ENCODE measurements at places on chromosomes 6 and 20.

DNA sequence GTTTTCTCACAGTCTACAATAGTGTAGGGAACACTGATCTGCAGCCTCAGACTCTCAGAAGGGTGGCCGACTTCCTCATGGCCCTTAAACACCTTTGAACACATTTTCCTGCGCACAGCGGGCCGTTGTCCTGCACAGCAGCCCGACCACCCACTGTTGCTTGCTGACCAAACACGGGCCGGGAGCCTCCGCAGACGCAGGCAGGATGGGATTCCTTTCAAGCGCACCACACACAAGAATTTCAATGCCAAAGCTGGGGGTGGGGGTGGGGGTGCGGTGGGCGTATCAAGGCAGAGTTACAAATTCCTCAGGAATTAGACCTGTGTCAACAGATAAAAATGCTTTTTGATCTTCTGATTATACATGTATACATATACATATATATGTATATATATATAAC lies 74.5 kb downstream of the HUS1B start:
- no peak for DNase-seq

DNA sequence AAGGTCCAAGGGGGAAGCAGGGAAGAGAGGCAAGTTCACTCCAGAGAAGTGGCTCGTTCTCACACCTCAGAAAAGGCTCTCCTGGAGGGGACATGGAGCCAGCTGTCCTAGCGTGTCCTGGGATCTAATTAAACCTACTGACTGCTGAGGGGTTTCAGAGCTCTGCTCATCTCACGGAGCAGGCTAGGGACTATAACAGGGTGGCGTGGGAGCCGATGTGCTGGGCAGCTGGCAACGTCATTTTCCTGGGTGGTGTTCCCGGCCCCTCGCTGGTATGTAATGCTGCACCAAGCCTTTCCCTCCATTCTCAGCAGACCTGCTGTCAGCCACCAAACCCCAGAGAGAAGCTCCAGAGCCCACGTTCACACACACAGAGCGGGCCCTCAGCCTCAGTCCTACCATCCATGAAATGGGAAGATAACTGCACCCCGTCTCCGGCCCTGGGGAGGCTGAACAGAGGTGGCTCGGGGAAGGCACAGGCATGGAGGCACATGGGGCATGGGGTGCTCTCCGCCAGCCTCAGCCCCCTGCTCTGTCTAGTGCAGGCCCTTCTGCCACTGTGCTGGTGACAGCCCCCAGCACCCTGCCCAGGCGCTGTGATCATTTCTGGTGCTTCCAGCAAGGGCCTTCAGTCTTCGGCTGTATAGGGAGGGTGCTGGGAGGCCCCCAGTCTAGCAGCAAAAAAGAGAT lies 1.9 kb downstream of the CST7 start:
- DNase-seq: no peak

DNA sequence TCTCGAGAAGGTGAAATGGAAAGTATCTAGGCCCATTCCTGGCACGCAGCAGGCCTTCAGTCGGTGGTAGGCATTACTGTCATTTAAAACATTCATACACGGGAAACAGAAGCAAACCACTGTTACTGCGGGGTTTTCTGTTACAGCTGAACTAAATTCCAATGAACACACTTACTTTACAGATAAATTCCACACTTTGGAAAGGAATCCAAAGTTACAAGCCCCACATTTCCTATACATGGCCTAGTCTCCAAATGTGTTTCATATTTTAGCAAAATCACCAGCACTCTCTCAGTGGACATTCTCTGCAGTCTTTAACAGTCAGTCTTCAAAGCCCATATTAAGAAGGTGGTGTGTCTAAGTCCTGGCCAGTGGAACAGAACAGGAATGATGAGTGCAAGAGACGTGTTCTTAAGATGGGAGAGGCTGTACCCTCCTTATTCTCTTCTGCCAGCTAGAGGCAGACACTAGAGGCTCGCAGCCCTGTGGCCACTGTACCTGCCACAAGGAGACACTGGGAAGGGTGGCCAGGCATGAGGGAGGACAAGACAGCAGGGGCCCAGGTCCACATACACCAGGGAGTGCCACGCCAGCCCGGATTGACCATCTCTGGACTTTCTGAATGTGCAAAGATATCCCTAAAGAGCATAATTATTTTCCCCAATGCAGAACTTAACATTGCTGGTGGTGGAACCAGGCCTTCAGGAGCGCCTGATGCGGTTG lies 76.4 kb downstream of the CDC5L start:
- no peak for DNase-seq

- DNase-seq: no peak
Measured at GRCh38 chr6:89862273-89862672, 32.0 kb upstream of the GJA10 start.

GRCh38 chr6:30007132-30007764 lies 53.8 kb upstream of the POLR1H start:
- peak; percentile 9 for DNase-seq

- DNase-seq: no peak
Measured at GRCh38 chr6:79431537-79431933, 105.7 kb downstream of the LCA5 start.

DNA sequence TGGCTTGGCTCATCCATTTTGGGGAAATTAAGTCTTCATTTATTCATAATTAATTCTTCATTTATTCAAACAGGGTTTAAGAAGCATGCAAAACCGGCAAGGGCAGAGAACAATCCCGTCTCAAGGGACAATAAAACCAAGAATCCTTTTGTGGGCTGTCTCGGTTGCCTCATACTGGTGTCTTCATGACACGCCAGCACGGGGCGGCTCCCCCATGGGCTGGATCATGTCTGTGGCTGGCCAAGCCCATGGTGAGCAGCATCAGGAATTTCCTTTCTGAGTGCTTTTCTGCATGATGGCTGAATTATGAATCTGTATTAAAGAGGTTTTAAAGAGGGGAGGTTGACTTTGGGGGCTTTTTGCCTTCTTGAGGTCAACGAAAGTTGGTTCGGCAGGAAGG lies 38.3 kb upstream of the DUSP22 start:
- DNase-seq: no peak

DNA sequence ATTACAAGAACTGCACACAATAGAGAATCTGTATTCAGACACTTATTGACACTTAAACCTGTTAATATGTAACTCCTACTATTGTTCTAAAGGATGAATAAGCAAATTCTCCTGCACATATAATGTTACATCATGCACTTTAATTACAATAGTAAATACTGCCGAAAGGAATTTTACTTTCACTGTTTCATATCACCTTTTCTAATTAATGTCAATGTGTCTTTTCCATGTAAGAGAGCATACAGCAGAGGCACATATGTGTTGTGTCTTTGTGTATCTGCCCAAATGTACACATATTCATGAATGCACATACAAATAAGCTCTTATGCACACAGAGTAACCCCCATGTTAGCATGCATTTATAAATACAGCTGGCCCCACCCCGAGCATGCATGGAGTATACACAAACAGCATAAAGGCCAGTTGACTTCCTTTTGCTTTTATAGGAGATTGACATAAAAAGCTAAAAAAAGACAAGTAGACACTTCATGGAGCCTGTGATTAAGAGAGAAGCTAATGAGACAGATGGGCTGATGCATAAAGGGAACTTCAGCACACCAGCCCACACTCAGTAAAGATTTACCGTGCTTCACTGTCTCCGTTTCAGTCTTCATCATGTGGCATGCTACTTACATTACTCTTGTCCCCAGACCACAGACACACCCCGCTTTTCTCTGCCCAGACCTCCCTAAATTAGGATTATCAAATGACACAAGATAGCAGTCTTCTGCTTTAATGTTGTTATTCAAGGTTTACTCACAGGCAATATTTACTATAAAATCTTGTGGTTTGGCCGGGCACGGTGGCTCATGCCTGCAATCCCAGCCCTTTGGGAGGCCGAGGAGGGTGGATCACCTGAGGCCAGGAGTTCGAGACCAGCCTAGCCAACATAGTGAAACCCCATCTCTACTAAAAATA lies 184.6 kb downstream of the ATXN1 start:
- DNase-seq: peak; percentile 6

DNA sequence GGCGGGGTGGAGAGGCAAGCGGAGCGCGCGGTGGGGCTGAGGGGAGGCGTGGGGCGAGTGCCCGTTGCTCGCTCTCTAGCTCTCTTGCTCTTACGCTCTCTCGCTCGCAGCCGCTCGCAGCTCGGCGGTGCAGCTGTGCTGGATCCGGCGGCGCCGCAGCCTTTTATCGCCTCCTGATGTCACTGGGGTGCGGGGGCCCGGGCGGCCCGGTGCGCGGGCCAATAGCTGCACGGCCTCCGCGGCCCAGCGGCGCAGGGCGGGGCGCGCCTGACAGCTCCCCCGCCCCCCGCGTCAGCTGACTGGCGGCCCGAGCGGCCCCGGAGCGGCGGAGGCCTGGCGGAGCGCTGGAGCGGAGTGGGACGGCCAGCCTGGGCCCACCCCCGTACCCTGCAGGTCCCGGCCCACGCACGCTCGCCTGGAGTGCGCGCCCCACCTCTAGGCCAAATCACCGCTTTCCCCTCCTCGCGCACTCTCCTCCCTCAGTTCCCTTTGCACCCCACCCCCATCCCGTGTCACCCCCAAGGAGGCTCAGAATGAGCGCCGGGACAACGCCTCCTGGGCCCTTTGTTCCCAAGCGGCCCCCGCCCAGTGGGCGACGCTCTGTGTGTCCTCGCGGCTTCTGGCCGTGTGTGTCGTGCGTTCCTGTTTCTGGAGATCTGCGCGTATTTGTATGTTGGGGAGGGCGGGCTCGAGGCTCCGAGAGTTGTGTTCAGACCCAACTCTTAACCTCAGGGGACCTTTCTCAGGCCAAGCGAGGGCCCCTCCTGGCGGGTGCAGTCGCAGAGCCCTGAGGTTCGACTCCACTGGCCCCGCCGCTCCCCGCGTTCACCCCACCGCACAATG lies at the start of gene MAFB:
Gene MAFB (minus strand): TSS at position 137 of the 843 bp plus-strand sequence. CDS start 386 bp downstream, outside the sequence.
- peak; percentile 17 for DNase-seq

DNA sequence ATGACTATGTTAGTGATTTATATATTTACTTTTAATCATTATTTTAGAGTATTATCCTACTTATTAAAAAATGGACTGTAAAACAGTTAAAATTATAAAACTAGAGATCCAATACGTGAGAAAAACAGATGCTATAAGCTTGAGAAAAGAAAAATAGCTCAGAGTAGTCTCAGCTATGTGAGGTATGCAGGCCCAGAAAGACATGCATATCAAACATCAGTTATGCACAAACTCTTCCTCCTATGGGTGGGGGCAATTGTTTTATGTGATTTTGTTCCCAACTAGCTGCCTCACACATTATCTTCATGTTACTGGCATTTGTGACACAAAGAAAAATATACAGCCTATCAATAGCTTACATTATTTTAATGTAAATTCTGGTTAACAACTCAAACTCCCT lies 28.8 kb downstream of the RARS2 start:
- no peak for DNase-seq

GRCh38 chr6:161543684-161544309 lies 269.9 kb upstream of the AGPAT4 start:
- DNase-seq: no peak

DNA sequence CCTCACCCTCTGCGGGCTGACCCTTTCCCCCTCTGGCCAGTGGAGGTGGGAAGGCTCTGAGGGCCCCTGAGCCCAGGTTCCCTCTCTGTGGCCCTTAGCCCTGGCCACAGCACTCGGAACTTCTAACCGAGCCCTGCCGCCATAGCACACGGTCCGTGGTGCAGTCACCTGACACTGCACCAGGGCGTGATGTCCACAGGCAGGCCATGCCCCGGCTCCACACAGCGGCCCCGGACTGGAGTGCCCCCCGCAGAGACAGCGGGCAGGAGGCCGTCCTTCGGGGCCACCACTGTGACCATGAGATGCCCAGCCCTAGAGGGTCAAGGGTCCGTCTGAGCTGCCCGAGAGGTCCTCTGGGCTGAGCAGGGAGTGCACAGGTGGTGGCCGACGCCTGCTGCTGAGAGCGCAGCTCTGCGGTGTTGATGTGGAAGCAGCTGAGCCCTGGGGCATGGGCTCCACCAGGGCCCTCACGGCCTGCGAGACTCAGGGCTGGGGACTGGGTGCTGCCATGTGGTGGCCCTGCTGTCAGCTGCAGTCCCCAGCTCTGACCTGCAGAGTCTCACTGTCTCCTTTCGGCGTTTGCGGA lies 11.2 kb upstream of the BHLHE23 start:
- DNase-seq: no peak

DNA sequence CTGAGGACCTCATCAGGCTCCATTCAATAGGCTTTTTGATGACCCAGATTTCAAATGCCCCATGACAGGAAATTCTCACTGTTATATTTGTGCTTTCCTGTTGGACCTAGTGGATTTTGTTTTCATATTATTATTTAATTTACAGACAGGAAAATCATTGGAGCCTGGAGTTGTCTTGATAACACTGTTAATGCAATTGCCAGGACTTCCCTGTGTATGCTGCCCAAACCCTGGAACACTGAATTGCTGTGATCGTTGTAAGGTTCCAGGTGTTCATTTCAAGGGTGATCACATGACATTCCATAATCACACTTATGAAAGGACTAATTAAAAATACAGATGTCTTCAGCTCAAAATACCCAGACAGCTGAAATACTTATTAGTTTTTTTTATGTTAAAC lies 783.2 kb downstream of the DHX35 start:
- DNase-seq: no peak

DNA sequence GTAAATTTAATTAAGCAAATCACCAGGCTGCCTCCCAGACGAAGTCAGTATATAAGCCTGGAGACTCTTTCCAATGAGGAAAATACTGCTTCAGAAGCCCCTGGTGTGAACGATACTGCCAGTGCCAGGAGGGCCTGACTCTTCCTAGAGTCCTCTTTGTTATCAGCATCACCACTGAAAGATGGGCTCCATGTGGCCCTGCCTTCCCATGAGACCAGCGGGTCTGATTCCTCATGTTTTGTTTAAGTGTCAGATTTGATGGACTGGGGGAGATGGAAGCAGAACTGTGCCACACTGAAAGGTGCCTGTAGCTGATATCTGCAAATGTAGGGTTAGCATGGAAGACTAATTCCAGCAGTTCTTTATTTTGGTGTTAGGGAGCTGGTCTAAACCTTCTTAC lies 7.9 kb downstream of the NQO2 start:
- DNase-seq: no peak

DNA sequence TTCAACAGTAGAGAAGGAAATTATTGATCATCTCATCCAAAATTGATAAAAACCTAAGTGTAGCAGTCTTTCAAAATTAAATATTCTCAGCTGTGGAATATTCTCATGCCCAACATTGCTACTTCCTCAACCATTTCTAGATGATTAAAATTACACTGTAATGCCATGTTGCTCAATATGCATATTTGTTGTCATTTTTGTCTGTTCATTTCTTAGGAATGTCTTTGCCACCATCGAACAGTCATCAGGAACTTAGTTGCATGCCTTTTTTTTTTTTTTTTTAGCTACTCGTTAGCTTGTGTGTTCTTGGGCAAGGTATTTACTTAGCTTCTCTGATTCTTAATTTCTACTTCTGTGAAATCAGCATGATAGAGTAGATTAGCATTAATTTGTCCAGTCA lies 188.6 kb downstream of the DTNBP1 start:
- DNase-seq: no peak

DNA sequence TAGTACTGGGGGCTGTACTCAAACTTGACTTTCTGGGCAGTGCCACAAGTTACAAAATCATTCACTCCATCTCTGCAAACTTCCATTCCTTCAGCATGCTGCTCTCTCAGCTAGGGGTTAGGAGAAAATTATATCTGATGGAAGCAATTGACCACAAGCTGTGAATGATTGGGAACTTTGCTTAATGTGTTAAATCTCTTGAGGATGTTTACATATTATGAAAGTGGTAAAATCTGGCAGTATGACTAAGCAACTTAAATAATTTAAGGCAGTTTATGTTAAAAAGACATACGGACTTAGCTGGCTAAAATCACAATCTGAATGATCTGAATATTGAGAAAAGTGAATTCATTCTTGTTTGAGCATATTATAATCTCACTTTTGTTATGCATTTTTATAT lies 415.0 kb downstream of the PHF3 start:
- DNase-seq: no peak

GRCh38 chr6:125922322-125922860 lies 34.2 kb upstream of the HINT3 start:
- no peak for DNase-seq
